HuH-7.5 (cell line): ENCODE measurements at places on chromosomes 12 and 14.

GRCh38 chr12:54038871-54039414, 6.1 kb downstream of the HOXC5 start:
- no peak for DNase-seq

DNA sequence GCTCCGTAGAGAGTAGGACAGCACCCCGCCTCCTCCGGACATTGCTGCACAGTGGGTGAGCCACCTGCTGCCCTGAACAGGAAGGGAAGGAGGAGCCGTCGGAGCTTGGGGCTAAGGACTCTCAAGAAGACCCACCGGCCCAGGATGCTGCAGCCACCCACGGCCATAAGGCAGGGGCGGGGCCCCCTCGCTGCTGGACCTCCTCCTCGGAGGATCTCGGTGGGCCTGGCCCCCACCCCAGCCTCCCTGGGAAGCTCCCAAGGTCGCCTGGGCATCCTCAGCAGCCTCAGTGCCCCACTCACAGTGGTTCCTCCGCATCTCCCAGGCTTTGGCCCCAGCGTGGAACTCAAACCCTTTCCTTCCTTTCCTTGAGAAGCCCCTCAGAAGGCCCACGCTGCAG, 68.6 kb upstream of the DIO3 start:
- DNase-seq, result no peak

DNA sequence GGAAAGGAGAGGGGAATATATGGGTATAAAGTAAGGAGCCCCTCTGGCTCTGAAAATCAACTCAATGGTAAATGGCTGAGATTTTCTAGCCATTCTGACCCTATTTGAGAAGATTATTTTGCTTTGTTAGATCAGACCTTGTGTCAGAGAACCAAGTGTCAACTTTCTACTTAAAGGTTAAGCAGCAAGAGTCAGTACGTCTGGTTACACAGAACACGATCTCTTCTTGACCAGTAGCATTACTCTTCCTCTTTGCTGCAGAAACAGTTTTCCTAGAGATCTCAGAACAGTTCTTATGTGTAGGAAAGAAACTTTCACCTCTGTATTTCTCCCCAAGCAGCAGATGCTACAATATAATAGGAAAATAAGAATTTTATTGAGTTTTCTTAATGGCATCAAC, 47.4 kb upstream of the BTG1 start:
- no peak for DNase-seq

- DNase-seq, result no peak
Observed at GRCh38 chr12:19388131-19388549, 51.2 kb upstream of the AEBP2 start.

- no peak for DNase-seq
Observed at GRCh38 chr14:54001189-54001878, 44.7 kb upstream of the BMP4 start.

DNA sequence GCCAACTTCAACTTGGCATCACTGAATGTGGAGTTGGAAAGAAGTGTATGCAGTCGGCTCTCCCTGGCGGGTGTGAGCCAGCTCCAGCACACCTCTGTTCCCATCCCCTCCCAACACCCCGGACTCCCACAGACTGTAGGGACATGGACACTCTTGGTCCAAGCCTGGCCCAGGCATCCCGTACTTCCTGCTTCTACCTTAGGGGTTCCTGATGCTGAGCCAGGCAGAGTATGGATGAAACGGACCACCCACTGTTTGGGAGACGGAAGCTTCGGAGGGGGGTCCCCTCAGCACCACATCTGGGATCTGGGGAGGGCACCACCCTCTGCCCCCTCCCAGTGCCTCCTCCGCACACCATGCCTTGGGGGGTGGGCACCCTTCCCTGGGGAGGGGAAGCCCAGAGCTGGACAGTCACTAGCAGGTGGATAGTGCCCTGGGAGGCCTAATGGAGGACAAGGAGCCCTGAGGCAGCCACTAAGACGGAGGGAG, 62.0 kb downstream of the LGMN start:
- DNase-seq, result no peak

- no peak for DNase-seq
Observed at GRCh38 chr12:13046964-13047363, 2.8 kb downstream of the FAM234B start.

DNA sequence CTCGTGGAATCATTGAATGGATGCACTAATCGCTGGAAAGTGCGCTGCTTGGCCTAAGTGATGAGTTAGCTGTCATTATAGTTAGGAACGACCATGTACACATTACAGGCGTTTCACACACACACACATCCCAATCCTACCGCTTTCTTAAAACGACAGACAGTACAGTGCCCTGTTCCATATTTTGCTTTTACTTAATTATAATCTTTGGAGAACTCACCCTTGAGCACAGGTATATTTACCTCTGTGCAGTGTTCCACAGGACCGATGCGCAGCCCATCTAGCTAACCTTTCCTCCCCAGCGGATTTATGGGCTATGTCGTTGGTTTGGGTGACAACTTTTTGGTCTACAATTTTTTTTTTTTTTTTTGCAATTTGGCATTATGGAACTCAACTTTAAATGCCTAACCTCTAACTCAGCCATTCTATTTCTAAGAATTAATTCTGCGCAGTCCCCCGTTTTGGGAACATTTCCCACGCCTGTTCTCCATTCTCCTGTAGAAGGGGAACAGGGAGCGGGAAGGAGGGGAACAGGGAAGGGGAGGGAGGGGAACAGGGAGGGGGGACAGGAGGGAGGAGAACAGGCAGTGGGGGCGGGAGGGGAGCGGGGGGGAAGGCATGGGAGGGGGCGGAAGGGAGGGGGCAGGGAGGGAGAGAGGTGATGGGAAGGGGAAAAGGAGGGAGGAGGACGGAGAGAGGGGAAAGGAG, 663 bp upstream of the ULK1 start:
- no peak for DNase-seq
